ENCODE measurements at places on chromosomes 11 and 22. TPM values are rescaled to one million over a fixed set of nuclear protein-coding genes. Genes with fewer than 3 reads are reported as not detected.

AGBL2 gene
- 1.8 TPM for total RNA-seq

RNF141 gene
- total RNA-seq: 20.0 TPM

LRRN4CL gene
- total RNA-seq: 0.12 TPM

MB gene
- 6.9 TPM for total RNA-seq
